ENCODE measurements at places on chromosomes 6 and 20.
A peak's percentile ranks its signal among the peaks of the same experiment; 100 is the strongest.

GRCh38 chr6:161143663-161144430 lies 130.0 kb downstream of the AGPAT4 start:
- no peak for DNase-seq

DNA sequence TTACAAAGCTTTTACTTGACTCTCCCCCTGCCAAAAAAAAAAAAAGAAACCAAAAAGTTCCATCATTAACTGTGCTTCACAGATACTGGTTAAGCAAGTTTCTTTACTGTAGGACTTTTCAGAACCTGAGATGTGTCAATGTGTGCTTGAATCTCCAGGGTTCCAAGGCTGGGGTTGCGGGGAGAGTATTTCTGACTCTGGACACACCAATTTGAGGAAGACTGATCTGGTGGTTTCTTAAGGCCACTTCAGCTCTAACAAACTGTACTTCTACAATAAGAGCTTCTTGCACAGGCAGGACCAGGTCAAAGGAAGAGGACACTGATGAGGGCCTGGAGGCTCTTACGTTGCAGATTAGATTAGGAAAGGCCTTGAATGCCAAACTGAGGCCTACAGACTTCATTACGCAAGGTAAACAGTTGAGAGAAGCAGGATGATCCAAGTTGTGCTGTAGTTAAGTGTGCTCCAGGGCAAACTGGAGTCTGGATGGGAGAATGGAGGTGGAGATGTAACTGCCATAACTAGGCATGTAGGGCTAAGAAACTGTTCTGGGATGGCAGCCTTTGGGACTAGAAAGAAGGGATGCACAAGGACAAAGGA lies 24.4 kb downstream of the COMMD7 start:
- no peak for DNase-seq

DNA sequence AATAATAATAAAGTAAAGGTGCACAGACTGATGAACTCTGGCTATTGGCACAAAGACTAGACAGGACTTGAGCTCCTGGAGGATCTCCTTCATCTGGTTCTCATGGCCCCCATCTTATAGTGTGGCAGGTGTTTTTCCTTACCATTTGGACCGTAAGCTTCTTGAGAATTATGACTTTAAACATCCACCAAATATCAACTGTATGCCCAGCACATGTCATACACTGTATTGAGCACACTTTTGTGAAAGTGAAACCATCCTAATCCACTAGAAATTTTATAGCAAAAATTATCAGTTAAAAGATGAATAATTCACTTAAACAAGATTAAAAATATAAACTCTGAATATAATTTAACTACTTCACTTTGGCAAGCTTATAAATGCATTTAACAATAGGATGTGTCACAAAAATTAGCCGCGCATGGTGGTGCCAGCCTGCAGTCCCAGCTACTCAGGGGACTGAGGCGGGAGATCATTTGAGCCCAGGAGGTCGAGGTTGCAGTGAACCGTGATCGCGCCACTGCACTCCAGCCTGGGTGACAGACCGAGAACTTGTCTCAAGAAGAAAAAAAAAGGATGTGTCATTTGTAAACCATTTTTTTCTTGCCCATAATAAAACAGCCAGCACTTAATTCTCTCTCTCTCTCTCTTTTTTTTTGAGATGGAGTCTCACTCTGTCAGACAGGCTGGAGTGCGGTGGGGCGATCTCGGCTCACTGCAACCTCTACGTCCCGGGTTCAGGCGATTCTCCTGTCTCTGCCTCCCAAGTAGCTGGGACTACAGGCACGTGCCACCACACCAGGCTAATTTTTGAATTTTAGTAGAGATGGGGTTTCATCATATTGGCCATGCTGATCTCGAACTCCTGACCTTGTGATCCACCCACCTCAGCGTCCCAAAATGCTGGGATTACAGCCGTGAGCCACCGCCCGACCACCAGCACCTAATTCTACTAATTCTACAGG lies 9.1 kb downstream of the HIVEP2 start:
- DNase-seq = no peak

DNA sequence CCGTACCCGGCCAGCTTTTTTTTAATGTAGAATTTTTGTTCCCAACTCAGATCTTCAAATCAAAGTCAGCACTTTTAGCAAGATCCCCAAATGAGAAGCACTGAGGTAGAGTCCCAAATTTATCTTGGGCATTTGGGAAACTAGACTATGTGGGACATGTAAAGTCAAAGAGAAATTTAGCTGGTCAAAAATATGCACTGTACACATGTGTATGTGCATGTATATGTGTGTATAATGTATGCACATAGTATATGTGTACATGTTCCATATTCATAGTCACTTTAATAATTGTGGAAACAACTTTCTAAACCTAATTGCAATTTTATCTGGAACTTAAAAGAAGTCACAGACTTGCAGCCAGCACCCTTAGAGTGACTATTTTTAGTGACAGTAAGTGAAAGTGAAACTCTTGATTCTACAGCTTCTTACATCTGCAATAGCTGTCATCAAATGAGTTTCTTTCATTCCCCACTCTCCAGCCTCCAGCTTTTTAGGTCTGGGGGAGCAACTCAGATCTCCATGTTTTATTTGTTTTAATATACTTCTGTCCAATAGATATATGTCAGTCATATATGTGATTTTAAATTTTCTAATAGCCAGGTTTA lies 53.6 kb downstream of the CDC40 start:
- peak; percentile 39 for DNase-seq

GRCh38 chr20:3797592-3798372 lies 1.7 kb downstream of the CDC25B start:
- DNase-seq = no peak

- DNase-seq = no peak
These were observed 1.3 kb upstream of the KIAA0408 start for GRCh38 chr6:127460465-127460864.

GRCh38 chr6:17132967-17133366 lies 31.1 kb downstream of the STMND1 start:
- no peak for DNase-seq

GRCh38 chr6:15592610-15593009 lies 70.2 kb downstream of the DTNBP1 start:
- no peak for DNase-seq

DNA sequence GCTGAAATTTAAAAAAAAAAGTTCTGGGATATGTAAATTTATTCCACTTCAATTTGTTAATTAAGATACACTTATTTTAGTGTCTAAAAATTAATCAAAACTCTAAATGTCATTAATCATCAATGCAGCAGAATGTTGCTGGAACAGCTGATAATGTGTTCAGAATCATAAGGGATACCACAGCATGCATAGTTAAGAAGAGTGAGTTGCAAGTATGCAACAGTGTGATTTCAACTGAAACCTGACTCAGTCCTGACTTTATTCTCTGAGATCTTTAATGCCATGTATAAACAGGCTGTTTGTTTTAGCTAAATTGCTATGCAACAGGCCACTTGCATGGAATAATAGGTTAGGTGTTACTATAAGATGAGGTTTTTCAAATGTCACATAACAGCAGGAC lies 1.4 kb downstream of the GRIK2 start:
- no peak for DNase-seq

DNA sequence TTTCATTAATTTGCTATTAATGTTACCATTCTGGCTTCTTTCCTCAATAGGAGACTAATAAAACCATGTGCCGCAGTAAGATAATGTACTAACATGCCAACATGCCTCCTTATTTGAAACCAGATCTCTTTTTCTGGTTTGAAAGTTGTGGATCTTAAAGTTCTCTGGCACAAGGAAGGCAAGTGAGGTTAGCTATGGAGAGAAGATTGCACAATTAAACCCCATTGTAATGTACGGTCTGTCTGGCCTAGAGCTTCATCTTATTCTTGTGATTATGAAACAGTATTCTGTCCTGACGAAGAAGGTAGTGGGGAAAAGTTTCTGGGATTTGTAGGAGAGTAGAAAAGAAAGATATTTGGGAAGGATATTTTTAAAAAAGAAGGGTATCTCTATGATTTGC lies 68.4 kb downstream of the EYA4 start:
- peak; percentile 39 for DNase-seq

Measured in fibroblast of the aortic adventitia (primary cell).